ENCODE measurements at places on chromosomes 1 and 21. TPM values are rescaled to one million over a fixed set of nuclear protein-coding genes. Genes with fewer than 3 reads are reported as not detected.

The GJA8 gene
- 0.12 TPM for total RNA-seq

- peak; percentile 47 for DNase-seq
Measured at GRCh38 chr1:103208844-103209243, 100.5 kb upstream of the COL11A1 start.

GRCh38 chr21:33543505-33544129 is 779 bp downstream of the SON start:
- DNase-seq = no peak

The FCRL6 gene
- total RNA-seq = not detected

- DNase-seq = peak; percentile 5
Measured at GRCh38 chr21:36096398-36097290, 26.8 kb downstream of the CBR1 start.

- DNase-seq = no peak
Measured at GRCh38 chr1:81142099-81142826, 658.5 kb upstream of the ADGRL2 start.

GRCh38 chr1:76799700-76800099 is 67.6 kb upstream of the ST6GALNAC5 start:
- DNase-seq = no peak

DNA sequence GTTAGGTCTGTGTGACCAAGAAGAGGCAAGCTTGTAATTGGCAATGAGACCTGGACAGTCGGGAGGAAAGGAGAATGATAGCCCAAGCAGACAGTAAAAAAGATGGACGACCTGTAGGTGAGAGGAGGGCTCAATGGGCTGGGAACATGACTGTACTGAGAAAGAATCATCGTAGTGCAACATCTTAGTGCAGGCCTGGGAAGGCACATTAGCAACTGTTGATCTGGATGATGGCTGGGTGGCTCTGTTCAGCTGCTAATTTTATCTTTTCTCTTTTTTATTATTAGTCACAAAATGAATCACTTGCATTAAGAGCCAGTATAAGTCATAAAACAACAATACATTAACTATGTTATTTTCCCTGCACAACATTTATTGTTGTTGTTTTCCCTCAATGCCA is 32.9 kb downstream of the IFI44 start:
- DNase-seq = no peak

The UBL4B gene
- total RNA-seq = not detected

The TRAPPC3 gene
- 78.2 TPM for total RNA-seq

DNA sequence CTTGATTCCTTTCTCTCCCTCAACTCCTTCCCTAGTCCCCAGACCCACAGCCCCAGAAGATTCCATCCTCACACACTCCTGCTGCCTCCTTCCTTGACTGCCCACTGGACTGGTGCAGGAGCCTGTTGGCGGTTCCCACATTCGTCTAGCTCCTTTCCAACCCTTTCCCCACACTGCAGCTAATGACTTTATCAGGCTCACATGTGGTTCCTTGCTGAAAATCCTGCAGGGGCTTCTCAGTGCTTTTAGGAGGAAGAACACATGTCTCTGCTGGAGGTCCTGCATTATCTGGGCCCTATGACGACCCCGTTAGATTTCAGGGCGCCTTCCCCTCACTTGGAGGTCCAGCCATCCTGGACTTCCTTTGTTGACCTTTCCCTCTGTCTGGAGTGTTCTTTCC is 50.2 kb downstream of the EDN2 start:
- DNase-seq = no peak

GRCh38 chr1:87450615-87451209 is 122.0 kb downstream of the LMO4 start:
- peak; percentile 27 for DNase-seq

The RAB25 gene
- total RNA-seq = not detected

The F13B gene
- not detected for total RNA-seq

The YIPF1 gene
- 29.0 TPM for total RNA-seq

GRCh38 chr1:25917996-25918395 is 11.8 kb upstream of the STMN1 start:
- DNase-seq = no peak

GRCh38 chr1:202154766-202155477 is 5.5 kb downstream of the PTPN7 start:
- DNase-seq = no peak

The CR1L gene
- not detected for total RNA-seq

The MSH4 gene
- total RNA-seq = 0.10 TPM

DNA sequence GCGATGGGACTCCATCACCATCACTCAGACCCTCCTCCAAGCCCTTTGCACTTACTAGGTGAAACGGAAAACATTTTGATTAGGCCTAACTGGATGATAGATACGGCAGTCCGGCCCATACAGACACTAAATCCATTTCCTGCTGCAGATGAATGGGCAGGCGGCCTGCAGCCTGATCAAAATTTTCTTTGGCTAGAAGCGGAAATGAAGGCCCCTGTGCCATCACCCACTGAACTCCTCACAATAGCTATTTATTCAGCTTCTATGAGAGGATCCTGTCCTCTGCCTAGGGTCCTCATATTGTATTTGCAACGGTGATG is 200.5 kb downstream of the OMA1 start:
- DNase-seq = no peak

The PRAMEF26 gene
- total RNA-seq = not detected

The CAPN8 gene
- not detected for total RNA-seq

The RBP7 gene
- not detected for total RNA-seq

DNA sequence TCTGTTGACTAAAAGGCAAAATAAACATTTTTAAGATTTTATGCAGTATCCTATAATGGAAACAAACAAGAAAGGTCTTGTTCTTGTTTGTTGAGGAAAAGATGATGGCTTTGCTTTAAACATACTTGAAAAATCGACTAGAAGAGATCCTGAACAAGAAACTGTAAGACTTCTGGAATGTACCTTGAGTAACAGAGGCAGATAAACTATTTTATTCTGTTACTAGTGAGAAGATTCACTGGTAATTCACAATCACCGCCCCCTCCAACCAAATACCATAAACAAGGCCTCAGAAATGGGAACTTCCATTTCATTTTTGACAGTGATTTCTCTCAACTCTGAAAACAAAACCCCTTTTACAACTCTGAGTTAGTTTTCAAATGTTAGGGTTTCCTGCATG is 18.1 kb downstream of the TSEN15 start:
- DNase-seq = no peak

DNA sequence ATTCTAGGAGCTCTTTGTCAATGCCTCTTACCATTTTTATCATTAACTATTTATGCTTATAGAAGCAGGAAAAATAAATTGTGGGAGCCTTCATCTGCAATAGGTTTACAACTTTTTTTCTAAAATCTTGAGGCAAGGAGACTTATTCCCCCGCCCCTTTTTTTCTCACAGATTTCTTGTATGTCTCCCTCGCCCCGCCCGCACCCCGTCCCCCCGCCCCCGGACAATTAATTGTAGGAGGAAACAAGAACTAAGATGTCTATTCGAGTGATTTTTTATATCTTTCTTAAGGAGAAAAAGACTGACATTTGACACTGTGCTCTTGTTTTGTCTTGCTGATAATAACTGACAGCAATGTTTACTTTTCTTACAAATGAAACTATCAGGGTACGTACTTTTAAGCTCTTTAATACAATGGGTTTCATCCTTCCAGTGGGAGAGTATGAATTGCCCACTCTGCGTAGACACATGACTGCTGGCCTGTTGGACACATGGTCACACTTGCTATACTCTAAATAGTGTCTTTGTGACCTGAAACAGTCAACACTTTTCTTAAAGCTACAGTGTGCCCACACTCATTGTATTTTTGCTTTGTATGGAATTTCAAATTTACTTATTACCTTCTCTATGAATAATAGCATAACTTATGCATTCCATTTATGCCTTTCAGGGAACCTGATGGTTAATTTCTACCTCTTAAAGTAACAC is 1.5 kb upstream of the IVNS1ABP start:
- DNase-seq = peak; percentile 18

The NT5C1A gene
- not detected for total RNA-seq

GRCh38 chr1:14367451-14367850 is 231.0 kb upstream of the KAZN start:
- no peak for DNase-seq

DNA sequence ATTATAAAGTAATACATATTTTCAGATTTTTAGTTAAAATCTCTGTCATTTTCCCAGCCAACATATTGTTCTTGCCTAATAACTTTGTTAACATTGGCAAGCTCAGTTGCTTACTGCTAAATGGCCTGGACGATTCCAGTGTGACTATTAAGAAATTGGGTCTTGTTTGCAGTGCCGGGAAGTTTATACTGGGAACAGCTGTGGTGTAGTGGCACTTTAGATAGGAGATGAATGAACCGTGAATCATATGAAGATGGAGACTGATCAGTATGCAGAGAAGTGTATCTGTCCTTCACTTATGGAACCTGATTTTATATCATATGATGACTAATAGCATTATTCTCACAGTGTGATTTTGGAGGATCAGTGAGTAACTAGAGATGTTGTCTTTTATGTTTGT is 3.3 kb downstream of the CHRM3 start:
- no peak for DNase-seq

The SLAMF1 gene
- 0.12 TPM for total RNA-seq

- no peak for DNase-seq
Measured at GRCh38 chr1:162291000-162291399, 85.7 kb downstream of the SPATA46 start.

GRCh38 chr1:92326681-92327080 is 27.8 kb downstream of the RPAP2 start:
- peak; percentile 20 for DNase-seq

The RCC1 gene
- 38.2 TPM for total RNA-seq

- DNase-seq = no peak
Measured at GRCh38 chr1:188154761-188155160, 1326.0 kb downstream of the PLA2G4A start.

The SLC25A34 gene
- 0.12 TPM for total RNA-seq

GRCh38 chr1:203478986-203479385 is 3.4 kb downstream of the PRELP start:
- DNase-seq = no peak

GRCh38 chr1:225343618-225344017 is 84.2 kb downstream of the LBR start:
- DNase-seq = peak; percentile 21

DNA sequence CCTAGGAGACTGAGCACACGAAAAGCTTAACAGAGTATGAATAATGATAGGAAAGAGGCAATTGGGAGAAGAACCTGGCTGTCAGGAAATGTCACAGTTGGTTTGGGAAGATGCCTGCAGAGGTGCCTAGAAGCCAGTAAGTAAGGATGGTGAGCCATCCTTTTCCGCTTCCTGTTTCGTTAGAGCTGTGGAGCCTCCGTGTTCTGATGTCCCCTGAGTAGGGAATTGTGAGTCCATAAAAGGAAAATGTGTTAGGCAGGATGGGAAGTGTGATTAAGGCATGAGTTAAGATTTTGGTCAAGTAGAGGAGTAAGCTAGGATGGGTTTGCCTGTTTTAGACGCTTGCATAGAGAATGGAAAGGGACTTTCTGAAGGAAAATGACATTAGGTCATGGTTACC is 9.0 kb downstream of the CLIC4 start:
- peak; percentile 76 for DNase-seq

DNA sequence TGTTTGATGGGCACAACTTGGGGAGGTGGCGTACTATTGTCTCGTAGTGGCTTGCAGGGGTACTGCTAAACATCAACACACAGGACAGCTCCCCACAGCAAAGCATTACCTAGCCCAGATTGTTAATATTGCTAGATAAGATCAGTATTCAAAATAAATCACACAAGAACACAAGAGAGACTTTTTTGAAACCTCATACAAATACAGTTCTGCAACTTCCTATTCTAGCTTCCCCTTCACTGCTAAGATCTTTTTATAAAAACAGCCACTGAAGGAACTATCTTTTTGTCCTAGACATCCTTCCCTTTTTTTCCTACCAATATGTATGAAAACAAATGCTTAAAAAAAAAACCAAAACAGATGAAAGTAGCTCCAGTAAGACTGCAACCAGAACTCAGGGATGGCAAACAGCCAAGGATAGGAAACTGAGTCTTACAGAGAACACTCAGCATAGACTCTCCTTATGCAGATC is 137.8 kb upstream of the KRTAP19-8 start:
- no peak for DNase-seq

DNA sequence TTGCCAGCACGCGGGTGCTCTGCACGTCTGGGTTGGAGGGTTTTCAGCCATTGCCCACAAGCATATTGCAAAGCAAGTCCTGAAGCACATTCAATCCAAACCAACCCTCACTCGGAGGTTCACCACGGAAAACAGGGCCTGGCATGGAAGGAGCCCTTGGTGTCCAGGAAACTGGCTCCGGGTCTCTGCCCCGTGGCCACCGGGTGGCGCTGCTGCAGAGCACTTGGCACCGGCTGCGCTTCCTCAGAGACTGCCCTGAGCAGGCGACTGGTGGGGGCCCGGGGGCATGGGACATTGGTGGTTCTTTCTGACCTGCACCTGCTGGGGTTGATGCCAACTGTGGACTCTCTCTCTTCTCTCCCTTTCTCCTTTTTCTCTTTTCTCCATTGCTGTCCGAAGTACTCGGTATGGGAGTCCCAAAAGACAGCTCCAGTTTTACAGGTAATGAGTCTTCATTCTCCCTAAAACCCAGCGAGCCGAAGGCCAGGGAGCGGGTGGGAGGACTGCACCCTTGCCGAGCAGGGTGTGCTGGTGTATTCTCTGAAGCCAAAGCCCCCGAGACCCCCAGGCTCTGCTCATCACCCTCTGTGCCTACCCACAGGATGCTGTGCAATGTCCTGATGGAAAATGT is 4.1 kb upstream of the KCNAB2 start:
- DNase-seq = no peak

GRCh38 chr1:29690156-29690555 is 453.8 kb downstream of the PTPRU start:
- DNase-seq = no peak

DNA sequence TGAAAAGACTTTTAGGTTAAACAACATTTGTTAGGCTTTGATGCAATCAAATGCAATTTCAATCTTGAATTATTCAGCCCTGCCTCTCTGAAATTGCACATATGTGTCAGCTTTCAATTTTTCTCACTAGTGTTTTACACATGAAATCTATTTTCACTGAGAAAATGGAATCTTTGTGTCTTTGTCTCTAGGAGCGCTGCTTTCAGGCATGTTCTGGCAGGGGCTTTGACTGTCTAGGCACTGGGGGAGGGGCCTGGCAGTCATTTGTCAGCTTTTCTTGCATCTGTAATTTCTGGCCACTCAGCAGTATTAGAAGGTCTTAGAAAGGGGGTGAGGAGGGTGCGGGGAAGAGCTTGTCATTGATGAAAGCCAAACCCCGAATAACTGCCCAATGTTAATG is 264.4 kb downstream of the PTPRC start:
- DNase-seq = no peak

GRCh38 chr1:178646821-178647220 is 78.2 kb upstream of the RALGPS2 start:
- no peak for DNase-seq

- DNase-seq = no peak
Measured at GRCh38 chr1:117793413-117793812, 136.0 kb downstream of the GDAP2 start.

The HENMT1 gene
- 13.7 TPM for total RNA-seq

GRCh38 chr1:118158924-118159323 is 26.1 kb downstream of the SPAG17 start:
- DNase-seq = peak; percentile 39

Measured in RPMI7951 (cell line).